ENCODE measurements at places on chromosomes 6 and 20.

DNA sequence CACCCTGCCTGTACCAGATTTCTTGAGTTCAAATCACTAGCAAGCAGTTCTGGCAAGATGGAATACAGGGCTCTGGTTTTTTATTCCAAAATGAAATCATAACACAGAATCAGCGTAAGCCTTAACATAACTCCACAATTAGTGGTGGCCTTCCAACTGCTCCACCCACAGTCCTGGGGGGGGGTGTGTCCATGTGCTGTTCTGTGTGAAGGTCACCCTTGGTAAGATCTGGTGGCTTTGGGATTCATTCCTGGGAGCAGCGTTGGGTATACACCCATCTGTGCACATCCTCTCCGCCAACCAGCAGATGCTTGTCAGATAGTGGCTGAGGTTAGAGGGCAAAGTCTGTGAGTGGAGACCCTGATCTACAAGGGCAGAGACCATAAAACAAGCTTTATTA is 49.9 kb upstream of the CD83 start:
- DNase-seq, result no peak

GRCh38 chr6:53721766-53722165 is 56.2 kb upstream of the KLHL31 start:
- no peak for DNase-seq

DNA sequence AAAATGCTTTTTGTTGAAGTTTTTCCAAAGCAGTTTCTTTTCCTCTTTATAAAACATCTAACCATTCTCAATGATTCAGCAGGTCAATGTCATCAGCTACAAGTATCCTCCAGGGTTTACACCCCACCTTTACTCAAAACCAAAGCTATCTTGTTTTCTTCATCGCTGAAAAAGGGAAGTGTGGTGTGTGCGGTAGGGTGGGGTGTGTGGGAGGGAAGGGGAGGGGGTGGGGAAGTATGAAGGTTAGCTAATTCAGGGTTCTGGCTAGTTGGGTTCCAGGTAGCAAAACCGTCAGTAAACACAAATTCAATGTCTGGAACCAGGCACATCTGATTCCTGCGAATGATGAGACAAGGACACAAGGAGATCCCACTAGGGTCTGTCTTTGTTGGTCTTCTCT is 189.6 kb downstream of the GJA10 start:
- no peak for DNase-seq

DNA sequence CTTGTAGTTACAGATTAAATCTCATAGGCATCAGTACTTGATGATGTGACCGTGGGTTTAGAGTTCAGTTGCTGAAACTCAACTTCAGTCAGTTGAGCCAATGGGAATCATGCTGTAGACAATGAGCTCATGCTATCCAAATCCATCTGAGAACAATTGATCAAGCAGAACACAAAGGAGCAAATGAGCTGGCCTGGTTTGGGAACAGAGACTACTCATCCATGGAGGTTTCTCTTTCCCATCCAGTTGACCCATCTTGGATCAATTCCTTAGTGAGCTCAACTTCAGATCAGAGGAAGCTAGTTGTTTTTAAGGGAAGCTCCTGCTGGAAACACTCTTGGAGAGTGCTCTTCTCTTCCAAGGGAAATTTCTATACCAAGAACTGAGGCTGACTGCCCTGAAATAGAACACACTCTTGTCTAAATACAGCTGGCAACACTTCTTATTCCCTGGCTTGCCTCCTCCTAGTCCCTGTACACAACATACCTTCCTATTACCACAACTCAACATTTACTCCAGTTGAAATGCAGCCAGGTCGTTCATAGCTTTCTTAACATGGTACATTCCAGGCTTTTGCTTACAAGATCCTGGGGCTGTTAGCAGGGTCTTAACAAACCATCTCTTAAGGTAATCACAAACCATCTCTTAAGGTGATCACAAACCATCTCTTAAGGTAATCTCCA is 203.9 kb upstream of the PRDM1 start:
- no peak for DNase-seq

DNA sequence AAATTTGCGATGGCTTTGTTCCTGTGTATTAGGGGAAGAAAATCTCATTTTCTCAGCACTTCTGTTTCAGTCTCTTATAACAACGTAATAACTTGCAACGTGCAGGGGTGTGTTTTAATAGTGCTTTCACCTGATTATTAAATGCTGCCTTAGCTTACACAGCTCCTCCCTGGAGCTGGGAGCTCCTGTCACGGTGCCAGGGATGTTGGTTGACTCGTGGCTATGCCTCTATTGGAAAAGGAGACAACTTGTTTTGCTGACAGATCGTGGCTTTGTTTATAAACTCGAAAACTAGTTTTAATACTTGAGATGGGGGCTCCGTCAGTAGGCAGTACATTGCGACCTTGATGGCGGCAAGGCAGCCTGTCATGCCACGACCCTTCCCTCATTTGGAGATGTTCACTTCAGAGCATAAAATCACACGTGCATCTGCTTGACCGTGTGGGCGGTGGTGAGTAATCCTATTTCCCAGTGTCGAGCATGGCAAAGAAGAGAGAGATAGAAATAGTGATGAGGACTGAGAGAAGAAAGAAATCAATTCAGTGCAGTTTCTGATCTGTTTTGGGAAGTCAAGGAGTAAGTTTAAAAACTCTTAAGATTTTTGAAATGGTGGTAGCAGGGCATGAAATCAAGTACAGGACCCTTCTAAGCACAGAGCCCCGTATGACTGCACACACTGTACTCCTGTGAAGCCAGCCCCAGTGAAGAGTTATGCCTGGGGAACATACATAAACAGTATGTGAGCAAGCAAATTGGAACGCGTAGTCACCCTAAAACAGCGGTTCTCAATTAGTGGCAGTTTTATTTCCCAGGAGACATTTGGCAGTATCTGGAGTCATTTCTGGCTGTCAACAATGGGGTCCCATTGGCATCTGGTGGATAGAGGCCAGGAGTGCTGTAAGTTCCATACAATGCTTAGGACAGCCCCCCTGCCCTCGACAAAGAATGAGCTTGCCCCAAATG is 147.2 kb downstream of the DOK5 start:
- DNase-seq, result no peak

DNA sequence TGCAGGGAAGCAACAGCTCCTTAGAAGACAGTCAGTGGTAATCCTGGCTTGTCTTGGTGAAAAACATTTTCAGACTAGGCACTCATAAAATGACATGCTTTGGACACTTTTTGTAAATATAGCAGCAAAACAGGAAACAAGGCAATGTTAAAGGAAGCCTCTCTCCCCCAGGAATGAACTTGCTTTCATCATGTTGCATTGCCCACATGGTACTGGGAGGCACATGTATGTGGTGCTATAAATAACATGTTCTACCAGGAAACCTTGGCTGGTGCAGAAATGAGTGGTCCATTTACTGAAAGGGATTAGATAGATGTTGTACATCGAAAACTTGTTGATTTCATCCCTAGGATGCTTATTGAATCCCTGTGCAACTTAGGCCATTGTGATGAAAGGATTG is 121.4 kb upstream of the RREB1 start:
- no peak for DNase-seq

DNA sequence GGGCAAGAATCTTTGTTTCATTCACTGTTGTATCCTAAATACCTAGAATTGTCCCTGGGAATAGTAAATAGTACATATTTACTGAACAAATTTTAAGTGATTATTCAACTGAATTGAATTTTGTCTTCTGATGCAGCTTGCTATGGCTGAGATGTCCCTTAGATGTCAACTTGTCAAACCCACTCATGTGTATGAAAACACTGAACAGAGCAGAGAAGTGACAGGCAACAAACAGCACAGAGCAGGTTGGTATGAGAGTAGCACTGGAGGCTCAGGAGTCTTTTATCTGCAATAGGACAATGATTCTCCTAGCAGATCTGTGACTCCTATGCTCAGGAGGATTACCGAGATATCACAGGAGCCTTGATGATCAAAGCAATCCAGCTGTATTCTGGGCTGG is 540.1 kb upstream of the CHD6 start:
- DNase-seq, result no peak

DNA sequence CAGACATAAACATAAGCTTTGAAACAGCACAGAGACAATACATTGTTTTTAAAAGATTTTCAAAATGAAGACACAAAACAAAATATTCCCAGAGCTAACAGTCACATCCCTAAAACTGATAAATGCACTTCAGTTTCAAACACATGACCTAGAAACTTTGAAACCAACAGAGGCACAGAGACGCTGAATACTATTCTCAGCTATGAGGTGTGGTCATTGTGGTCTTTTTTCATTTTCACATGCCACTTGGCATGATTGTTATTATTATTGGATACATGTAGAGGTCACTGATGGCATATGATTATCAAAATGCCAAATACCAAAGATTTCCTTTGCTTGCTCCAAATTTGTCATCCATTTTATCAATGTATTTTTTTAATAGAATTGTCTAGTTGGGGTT is 306.9 kb downstream of the QKI start:
- no peak for DNase-seq
